ENCODE measurements at places on chromosomes 2 and 18.

GRCh38 chr2:33321236-33321771 lies 155.1 kb upstream of the RASGRP3 start:
- no peak for DNase-seq

DNA sequence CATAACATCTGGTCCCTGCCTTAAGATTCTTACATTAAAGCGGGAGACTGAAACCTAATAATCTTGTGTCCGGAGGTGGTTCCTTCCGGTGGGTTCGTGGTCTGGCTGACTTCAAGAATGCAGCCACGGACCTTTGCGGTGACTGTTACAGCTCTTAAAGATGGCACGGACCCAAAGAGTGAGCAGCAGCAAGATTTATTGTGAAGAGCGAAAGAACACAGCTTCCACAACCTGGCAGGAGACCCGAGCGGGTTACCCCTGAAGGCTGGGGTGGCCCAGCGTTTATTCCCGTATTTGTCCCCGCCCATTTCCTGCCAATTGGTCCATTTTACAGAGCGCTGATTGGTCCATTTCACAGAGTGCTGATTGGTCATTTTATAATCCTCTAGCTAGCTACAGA lies 122.3 kb upstream of the SIX2 start:
- no peak for DNase-seq

DNA sequence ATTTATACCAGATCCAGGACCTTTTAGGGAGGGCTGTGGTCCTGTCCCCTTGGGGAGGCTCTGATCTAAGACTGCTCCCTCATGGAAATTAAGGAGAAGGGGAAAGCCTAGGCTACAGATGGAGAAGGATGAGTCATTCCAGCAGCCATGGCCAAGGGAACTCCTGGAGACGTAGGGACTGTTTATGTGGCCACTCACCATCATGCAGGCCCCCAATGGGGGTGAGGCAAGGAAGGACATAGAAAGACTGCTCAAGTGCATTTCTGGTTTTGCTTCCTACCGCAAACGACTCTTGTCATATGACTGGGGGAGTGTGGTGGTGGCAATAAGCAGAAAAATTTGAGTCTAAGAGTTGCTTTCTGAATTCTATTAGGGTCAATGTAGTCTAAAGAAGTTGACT lies 54.0 kb upstream of the CYP1B1 start:
- no peak for DNase-seq

DNA sequence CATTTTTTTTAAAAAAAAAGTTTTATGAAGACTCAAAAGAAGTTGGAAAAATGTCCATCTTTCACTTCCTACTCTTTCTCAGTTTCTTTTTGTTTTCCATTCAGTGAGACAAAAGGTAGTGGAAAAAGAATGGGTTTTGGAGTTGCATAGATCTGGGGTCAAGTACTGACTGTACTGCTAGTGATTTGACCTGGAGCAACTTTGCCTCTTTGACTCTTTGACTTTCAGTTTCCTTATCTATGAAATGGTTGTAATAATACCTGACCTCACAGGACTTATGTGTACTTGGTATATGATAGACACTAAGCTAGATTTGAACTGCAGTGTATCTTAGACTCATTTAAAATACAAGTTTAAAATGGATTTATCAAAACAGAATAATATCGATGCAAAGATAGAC lies 3.5 kb upstream of the KCNE4 start:
- no peak for DNase-seq

DNA sequence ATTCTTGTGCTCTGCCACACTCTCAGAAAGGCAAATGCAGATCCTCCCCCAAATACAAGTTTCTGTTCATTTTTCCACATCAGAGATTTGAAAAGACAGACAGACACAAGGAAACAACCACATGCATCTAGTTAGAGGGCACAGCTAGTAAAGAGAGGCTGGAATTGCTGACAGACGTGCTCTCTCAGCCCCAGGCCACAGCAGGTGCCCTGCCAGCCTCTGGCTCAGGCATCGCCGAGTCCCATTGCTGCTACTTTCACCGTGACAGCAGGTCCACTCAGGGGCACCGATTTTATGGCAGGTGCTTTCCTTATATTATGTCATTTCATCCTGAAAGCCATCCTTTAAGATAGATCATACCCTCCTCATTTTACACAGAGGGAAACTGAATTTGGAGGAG lies 507.5 kb downstream of the EIPR1 start:
- DNase-seq, result no peak

DNA sequence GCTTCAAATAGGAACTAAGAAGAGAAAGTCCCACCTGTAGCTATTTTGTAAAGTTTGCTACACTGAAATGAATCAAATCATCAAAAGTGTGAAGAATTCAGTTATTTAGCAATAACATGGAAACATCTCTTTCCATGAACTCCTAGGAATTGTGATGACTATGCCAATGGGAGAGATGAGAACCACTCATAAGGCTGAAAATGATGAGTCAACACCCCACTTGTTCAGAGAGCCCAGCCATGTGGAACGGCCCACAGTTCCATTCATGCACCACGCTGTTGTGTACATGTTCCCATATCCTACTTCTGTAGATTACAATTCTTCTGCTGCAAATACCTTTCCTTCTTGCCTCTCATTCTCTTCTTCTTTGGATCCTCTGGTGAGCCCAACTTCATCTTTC lies 645.5 kb upstream of the ID2 start:
- no peak for DNase-seq

DNA sequence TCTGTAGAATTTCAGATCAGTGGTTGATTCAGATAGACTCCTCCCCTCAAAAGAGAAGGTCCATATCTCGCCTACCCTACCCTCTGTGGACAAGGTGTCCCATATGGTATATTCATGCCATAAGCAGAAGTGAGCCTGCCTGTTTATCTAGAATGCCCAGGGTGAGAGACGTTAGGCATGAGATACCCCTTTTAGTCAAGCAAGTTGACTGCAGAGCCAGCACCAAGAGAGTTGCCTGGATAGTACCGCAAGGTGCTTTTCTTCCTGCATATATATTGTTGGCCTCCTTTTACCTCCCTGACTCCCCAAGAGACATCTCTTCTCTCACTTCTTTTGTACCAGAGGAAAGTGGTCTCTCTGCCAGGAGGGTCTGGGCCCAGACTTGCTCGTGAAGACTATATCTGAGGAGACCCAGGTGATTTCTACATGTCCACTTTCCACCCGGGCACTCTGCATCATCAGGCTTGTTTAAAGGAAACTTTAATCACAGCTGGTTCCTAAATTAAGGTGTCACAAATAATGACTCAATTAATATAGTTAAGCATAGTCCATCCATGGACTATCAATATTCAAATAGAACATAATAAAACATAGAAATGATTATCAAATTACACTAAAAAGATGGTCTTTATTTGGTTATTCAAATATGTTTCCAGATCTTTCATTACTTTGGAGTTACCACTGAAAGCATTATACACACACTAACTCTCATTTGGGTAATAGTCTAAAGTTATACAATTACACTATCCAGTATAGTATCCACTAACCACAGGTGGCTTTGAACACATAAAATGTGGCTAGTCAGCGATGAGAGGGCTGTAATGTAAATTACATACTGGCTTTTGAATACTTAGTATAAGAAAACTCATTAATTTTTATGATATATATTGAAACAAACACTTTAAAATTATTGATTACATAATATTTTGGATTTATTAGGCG lies 4.1 kb downstream of the ITGA4 start:
- no peak for DNase-seq

- no peak for DNase-seq
Observed at GRCh38 chr2:191748528-191749180, 70.7 kb downstream of the NABP1 start.

- no peak for DNase-seq
Observed at GRCh38 chr2:66305718-66306117, 129.2 kb upstream of the MEIS1 start.

DNA sequence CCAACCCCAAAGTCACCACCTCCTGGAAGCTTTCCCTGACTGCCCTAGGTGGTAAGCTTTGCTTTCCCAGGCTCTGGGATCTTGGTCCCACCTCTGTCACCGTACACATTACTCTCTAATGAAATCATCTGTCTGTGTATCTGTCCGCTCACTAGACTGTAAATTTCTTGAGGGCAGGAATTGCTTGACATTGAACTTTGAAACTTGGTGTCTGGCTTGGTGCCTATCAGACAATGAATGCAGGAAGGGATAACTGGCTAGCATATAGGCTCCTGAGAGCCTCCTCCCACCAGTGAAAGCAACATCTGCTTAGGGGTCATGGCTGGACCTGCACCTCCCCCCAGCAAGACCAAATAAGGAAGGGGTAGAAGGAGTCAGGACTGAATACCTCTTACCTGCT lies 155.7 kb downstream of the TNS1 start:
- no peak for DNase-seq

DNA sequence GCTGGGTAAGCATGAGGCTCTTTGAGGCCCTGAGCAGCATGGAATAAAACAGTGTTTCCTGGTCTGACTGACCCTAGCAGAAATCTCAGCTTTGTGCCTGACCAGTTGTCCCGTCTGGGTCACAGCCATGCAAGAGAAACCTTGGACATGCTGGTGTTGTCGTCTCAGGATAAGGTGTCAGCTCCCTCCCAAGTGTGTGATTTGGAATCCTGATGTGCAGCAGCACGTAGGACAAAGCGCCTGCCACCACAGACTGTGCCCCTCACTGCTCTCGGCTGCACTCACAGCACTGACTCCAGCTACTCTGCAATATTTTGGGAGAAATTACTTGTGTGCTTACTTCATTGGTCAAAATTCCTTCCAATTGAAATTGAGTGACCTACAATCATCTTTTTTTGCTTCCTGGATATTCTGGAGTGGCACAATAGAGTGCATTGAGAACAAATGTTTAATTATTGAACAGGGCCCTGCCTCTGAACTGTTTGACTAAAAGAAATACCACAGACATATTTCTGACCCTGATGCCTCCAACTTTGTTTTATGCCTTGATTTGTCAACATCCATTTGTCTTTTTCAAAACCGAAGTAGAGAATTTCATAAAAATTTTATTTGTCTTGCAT lies 352.4 kb downstream of the SOCS6 start:
- no peak for DNase-seq

GRCh38 chr2:12073217-12073852 lies 326.9 kb downstream of the LPIN1 start:
- DNase-seq, result no peak

DNA sequence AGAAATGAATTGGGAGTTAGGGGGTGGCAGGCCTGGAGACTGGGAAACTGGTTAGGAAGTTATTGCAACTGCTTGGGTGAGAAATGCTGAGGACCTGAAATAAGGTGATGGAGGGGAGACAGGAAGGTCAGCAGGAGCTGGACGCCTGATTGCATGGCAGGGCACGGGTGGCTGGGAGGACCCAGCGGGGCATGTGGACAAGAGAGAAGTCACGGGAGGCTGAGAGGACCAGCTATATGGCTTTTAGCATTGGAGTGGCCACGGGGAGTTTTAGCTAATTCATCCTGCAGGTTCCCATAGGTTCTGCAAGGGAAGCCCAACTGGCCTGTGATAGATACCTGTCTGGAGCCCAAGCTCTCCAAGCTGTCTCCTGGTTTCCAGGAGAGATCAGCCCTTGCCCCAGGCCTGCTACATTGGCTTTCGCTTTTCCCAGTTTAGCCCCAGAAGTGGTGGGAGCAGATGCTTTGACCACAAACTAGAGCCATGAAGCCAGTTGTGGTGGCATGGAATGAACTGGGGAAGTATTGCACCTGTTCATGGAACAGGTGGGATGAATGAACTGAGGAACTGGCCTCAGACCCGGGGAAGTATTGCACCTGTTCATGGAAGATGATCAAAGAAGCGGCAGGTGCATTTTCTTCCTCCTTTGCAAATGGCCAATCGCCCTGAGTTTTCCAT lies 93.6 kb upstream of the TAF1B start:
- DNase-seq, result no peak

GRCh38 chr18:45073556-45073955 lies 392.9 kb downstream of the SETBP1 start:
- no peak for DNase-seq

DNA sequence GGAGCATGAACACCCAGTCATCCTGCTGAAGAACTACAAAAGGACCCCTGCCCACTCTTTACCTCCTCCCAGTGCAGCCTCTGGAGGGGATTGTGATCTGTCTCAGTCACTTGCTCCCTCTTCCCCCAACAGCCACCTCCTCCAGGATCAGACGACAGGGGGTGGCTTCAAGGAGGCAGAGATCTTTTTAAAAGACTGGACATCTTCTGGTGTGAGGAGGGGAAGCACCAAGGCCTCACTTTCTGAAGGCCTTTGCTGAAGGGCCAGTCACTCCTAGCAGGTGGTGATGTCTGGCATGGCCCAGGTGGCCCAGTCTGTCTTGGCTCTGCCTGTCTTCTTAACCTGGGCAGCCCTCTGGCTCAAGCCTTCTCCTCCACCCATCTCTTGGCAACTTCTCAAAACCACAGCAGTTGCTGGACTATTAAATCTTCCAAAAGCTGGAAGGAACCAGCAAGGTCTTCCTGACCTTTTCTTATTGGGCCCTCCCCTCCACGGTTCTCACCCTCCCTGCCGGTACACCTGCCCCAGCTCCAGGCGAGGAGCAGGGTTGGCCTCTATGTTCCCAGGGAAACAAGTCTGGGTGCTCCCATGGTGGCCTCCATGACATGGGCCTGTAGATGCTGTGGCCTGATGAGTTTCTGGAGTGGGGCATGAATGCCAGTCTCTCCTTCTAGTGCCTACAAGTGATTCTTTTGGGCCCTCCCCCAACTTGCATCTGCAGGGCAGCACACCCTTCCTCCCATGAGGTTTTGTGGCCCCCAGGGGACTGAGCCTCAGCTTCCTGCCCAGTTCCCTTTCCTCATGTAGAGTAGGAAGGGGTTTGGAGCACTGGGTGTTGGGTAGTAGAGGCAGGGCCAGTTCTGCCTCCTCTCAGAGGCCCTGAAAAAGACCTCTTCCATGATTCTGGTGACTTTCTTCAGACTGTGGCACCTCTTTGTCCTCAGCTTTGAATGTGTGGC lies 5.0 kb upstream of the ATP6V1B1 start:
- no peak for DNase-seq

- no peak for DNase-seq
Observed at GRCh38 chr2:137115081-137115794, 349.9 kb downstream of the THSD7B start.

GRCh38 chr2:18829976-18830375 lies 240.6 kb upstream of the NT5C1B start:
- no peak for DNase-seq

DNA sequence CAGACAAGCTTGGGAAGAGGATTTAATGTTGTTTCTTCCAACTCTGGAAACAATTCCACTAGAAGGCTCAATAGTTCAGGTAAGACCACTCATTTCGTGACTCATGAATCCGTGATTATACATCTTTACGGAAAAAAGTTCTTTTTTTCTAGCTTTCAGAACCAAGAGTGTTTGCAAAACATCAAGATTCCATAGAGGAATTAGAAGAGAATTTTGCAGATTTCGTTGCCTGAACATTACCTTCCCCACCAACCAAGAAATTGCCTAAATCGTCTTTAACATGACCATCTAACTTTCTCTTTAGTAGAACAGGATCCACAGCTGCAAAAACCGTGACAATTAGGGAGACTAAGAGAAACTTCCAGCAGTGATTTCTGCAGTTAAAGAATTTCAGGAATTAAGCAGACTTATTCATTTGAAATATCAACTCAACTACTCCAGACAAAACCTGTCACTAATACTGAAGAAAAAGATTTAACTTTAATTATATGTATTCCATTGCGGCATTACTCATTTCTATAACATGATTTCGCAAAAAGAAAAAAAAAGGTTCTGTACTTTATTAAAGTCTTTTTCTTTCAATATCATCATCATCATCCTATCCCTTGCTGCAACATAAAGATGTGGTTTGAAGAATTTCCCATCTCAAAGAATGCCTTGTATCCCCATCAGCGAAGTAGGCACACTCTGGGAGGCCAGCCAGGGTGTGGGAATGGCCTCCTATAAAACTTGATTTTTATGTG lies 1.9 kb upstream of the NAB1 start:
- DNase-seq, result no peak

GRCh38 chr2:21793461-21793860 lies 669.7 kb downstream of the TDRD15 start:
- no peak for DNase-seq

GRCh38 chr2:33038799-33039198 lies 92.0 kb downstream of the LTBP1 start:
- DNase-seq, result no peak
